Activated CD8-positive, alpha-beta memory T cell treated with anti-CD3 and anti-CD28 coated beads for 4 hours (primary cell): ENCODE measurements at places on chromosomes 2 and 18.

DNA sequence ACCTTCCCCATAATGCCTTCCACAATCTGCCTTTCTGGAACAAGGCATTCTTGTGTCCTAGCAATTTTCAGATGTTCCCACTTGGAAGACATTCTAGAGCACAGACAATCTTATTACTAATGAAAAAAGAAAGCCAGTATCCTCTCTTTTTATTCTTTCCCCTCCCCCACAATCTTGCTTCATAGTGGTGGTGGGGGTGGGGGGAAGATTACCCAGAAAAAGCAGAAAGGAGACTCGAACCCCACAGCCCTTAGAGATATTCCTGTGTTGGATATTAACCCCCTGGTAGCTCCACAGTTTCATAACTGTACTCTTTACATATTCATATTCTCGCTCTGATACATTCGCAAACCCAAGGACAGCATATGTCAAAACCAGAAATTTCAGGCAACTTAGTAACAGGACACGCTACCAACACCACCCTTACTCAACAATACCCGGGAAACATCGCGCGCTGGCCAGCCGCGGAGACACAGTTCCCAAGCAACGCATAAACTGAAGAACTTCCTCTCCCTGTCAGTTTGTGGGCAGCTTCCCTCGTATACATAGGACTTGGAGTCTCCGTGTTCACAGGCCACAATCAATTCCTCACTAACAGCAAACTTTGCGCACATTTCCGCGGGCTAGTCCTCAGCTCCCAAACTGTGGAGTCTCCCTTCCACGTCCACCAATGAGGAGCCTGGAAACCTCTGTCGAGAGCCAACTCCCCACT is 793 bp downstream of the NR4A2 start:
- no peak for DNase-seq

- no peak for DNase-seq
Measured at GRCh38 chr2:180124273-180125139, 117.4 kb upstream of the CWC22 start.

- DNase-seq = no peak
Measured at GRCh38 chr2:1839066-1839756, 94.9 kb upstream of the PXDN start.

DNA sequence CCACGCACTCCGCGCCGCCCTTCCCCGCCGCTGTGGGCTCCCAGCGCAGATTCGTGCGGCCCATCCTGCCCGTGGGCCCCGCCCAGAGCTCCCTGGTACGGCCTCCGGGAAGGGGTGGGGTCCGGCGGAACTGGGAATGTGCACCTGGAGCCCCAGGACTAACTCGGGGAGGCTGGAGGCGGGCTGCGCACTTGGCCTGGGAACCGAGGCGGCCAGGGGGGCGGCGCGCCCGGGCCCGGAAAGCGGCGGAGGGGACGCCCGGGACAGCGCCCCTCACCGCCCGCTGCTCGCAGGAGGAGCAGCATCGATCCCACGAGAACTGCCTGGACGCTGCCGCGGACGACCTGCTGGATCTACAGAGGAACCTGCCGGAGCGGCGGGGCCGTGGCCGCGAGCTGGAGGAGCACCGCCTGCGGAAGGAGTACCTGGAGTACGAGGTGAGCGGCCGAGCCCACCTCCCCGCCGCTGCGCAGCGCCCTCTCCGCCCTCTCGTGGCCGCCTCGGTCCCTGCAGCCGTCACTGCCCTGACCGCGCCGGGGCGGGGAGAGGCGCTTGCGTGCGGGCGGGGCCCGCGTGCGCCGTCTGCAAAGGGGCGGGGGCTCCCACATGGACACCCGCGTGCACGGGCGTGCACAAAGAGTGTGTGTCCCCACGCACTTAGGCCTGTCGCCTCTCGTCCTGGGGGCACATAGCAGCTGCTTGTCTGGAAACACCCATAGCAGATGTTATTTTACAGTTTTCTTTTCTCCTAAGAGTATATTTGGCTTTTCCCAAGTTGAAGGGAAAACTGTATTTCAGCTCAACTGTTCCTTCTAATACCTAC is 25.2 kb downstream of the PSD4 start:
- DNase-seq = peak; percentile 56

GRCh38 chr18:37711766-37712505 is 146.3 kb upstream of the CELF4 start:
- DNase-seq = no peak

- DNase-seq = no peak
Measured at GRCh38 chr2:75548036-75548573, 12.6 kb downstream of the EVA1A start.

- no peak for DNase-seq
Measured at GRCh38 chr2:201127570-201127969, 11.6 kb downstream of the CFLAR start.

DNA sequence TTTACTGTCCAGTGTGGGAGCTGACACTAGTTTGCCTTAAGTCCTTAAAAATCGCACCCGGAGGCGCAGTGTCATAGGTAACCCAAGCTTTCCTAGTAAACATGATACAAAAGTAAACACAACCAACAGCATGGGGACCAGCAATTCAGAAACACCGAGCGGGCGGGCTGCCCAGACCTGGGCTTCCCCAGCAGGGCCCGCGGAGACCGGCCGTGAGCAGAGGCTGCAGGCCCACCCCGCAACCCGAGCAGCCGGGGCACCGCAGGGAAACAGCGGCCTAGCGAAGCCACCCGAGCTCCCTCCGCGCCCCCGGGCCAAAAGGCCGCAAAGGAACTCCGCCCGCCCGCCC is 296 bp downstream of the TTC21B start:
- no peak for DNase-seq

DNA sequence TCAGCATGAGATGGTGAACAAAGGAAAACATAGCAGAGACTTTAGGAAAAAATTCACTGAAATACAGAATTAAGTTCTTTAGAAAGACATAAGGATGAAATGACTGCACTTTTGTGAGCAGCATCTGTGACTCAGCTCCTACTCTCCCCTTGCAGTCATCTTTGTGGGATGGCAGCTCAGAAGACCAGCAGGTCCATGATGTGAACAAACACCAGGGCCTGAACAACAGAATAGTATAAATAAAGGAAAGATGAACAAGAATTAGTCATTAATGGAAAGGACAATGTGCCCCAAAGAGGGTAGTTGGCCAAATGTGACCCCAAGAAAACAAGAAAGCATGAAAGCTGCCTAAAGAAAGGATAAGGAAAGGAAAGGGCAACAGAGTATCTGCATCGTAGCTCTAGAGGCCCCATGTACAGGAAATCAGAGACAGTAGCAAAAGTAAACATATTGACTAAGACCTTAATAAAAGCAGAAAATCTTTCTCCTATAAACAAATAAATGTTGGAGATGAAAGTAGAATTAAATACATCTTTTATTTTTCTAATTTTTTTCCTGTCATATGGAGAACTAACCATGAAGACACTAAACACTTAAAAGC is 318.0 kb downstream of the ZEB2 start:
- DNase-seq = no peak

GRCh38 chr2:38700881-38701458 is 35.1 kb downstream of the GALM start:
- no peak for DNase-seq

DNA sequence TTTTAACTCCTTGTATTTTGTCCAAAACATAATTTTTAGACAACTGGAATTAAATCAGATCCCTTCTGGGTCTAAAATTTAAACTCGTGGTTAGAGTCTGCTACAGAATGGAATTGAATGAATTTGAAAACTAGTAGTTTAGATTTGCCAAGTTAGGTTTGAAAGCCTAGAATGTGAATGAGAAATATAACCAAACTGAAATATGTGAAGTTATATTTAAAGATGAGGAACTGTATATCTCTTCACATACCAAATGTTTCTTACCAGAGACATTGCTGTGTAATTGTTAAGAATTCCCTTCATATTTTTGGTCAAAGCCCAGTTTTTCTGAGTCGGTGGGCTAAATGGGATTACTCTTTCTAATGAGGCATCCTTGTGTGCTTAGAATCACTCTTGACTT is 74.2 kb downstream of the LPIN1 start:
- DNase-seq = no peak

- no peak for DNase-seq
Measured at GRCh38 chr2:230678451-230678850, 34.2 kb upstream of the CAB39 start.

DNA sequence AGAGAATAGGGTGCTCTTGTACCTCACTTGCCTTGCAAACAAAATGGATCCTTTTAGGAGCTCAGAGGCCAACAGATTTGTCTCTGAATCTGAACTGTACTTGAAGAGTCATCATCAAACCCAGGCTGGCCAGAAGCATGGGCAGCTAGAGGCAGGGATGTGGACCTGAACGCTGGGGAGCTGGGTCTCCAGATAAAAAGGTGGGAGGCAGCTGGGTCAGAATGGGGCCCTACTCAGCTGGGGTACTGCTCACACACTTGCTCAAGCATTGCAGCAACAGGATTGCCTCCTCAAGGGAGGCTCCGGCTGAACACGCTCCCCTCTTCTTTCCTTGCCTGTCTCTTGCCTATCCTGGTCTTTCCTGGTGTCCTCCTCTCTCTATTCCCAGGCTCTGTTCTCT is 57.3 kb upstream of the SIX3 start:
- DNase-seq = no peak

DNA sequence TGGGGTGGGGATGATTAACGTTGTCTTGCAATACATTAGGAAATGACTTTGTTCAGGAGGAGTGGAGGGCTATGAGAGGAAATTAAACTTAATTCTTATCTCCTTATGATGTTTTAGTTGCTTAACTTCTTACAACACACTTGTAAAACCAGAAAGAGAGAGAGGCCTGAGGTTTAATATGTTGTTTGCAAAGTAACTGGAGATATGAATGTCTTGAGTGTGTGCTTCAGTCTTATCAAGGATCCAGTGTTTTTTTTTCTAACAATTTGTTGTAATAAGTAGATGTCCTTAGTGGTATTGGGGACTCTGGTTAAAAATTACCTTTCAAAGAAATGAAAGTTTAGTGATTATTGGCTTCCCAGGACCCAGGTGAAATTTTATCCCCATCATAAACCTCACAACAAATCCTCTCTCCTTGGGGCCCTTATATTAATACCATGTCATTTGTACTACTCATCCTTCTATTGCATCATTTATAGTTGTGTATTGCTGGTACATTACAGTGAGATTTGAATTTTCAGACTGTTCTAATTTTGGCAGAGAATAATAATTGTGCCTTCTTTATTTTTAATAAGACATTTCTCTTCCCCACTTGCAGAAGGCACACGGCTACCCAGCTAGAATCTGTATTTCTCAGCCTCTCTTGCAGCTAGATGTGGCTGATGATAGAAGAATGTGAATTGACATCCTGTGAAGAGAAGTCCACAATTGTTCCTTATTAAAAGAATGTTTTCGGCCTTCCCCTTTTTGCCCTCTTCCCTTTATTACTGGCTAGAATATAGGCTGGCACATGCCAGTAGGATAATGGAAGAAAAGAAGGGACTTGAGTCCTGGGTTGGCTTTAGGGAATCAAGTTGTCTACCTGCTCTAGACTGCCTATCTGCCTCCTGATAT is 91.9 kb upstream of the CXCR4 start:
- DNase-seq = no peak

DNA sequence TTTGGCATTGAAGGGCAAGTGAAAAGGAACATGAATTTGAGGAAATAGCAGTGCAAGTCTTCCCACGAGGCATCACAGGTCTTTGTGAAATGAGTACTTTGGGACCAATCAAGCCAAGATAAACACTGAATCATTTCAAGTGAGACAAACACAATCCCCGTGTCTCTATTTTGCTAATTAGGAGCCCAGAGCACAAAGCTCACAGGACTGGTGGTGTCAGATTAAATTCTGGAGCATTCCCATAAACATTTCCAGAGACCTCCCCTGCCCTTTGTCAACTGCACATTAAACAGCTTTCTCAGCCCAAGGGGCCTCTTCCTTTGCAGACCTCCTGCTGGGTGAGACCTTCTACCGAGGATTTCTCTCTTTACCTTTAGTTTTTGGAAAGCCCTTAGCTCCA is 50.7 kb downstream of the DAPL1 start:
- no peak for DNase-seq

DNA sequence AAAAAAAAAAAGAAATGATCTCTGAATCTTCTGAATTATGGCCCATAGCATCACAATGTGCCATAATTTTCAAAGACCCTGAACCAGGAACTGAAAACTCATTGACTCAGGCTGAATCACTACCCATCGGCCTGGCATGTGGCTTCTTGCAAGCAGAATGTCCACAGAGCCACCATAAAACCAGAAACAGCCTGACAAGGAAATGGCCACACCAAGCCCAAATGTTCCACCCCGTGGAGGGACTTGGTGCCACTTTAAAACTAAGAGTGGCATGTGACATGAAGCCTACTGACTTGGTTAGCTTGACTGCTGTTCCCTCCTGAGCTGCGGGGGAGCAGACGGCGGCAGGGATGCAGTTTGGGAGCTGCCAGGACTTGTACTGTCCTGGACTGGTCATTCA is 71.2 kb upstream of the RBM44 start:
- no peak for DNase-seq

DNA sequence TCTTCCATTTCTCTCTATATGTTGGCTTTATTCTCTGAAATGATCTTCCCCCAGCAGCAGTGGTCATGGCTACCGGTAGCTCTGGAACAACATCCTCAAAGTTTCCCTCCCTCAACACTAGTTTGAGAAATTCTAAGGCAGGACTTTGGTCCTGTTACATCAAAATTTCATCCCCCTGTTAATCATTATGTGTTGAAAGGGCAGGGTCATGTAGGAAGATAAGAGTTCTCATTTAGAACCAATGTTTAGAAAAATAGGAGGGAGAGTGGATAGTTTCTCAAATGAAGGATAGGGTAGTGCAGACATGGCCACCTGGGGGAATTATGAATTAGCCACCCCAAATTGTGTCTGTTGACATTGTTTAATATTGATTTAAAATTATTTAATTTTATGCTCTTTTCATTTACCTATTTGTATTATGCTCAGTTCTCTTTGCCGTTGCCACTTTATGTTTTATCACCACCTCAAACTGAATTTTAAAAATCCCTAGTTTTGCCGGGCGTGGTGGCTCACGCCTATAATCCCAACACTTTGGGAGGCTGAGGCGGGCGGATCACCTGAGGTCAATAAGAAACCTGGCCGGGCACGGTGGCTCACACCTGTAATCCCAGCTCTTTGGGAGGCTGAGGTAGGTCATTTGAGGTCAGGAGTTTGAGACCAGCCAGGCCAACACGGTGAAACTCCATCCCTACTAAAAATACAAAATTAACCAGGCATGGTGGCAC is 22.3 kb downstream of the EML4 start:
- DNase-seq = no peak

- DNase-seq = no peak
Measured at GRCh38 chr2:174952607-174953006, 52.6 kb downstream of the CHN1 start.

GRCh38 chr18:35592298-35592697 is 10.8 kb downstream of the GALNT1 start:
- DNase-seq = no peak

GRCh38 chr2:209929369-209929768 is 73.1 kb upstream of the RPE start:
- no peak for DNase-seq

GRCh38 chr2:160331258-160332025 is 131.4 kb upstream of the ITGB6 start:
- no peak for DNase-seq

GRCh38 chr18:31206787-31207381 is 44.2 kb upstream of the DSC1 start:
- no peak for DNase-seq

- no peak for DNase-seq
Measured at GRCh38 chr18:22378672-22379282, 38.9 kb downstream of the CTAGE1 start.

GRCh38 chr2:224410946-224411561 is 9.1 kb upstream of the FAM124B start:
- DNase-seq = no peak

- no peak for DNase-seq
Measured at GRCh38 chr18:50748243-50749229, 71.3 kb downstream of the MRO start.
